HS-27A (cell line): ENCODE measurements at places on chromosomes 3 and 15.

GRCh38 chr3:45366290-45366689, 22.1 kb upstream of the LARS2 start:
- no peak for DNase-seq

GRCh38 chr15:76024021-76024768, 12.0 kb upstream of the NRG4 start:
- no peak for DNase-seq

- DNase-seq = no peak
These were observed 31.8 kb downstream of the GPR176 start for GRCh38 chr15:39888243-39888642.

GRCh38 chr15:29596266-29596665, 226.0 kb downstream of the TJP1 start:
- DNase-seq = peak; percentile 17

- no peak for DNase-seq
These were observed 8.8 kb downstream of the CCNL1 start for GRCh38 chr3:157151151-157151550.

- DNase-seq = no peak
These were observed 41.4 kb upstream of the FLNB start for GRCh38 chr3:57966829-57967228.

DNA sequence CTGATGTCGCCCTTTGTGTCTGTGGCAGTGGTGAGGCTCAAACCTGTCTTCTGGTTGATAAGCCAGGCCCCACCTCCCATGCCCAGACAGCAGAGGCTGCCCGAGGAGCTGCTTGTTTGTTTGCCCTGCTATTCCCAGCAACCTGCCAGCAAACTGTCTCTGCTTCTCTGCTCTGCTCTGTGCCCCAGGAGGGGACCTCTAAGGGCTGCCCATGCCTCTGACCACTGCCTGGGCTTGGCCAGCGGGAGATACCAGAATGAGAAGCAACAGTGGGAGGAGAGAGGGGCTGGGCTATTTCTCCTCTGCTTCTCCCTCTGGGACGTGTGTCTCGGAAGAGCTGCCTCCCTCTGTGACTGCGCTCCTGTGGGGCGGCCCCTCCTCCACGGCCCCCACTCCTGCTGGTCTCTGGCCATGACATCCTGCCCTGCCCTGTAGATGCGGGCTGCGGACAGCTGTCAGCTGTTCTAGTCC, 213.1 kb downstream of the RPLP1 start:
- no peak for DNase-seq

DNA sequence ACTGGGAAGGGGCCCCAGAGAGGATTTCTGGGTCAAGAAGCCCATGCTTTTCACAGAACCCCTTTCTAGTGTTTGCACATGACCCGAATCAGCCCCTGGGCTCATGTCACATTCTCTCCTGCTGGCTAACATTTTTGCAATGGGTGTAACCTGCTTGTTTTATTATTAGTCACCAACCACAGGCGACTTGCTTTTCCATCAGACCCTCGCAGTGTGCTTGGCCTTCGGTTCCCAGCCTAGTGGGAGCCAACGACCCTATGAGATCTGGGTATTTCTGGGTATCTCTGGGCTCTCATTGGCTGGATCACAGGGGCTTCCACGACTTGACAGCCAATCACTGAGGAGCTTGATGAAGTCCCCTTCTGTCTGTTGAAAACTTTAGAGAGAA, 11.0 kb upstream of the FBLN2 start:
- peak; percentile 98 for DNase-seq

DNA sequence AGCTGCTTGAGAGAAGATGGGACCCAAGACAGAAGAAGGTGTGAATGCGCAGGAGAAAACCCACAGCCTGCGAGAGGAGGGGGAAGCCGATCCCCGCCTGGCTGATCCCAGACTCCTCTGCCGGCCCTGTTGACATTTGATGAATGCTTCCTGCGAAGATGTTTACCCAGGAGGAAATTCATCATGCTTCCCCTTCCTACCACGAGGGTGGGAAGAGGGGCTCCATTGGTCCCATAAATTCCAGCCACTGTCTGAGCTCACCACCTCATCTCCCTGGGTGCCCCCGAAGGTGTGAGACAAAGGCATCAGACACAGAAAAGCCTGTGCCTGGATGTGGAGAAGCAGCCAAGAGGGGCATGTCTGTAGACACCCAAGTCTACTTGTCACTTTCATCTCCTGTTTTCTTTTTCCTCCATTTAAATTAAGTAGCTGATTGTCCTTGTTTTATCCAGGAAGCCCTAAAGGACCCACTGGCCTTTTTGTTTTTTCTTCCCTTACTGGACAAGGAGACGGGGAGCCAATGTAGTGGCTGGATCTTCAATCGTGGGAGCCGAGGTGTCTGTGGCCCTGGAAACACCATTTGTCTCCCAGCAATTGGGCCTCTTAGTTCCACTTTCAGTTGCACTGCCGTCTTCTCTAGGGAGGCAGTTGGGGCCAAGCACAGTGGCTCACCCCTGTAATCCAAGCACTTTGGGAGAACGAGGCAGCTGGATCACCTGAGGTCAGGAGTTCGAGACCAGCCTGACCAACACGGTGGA, 95.3 kb upstream of the HES1 start:
- DNase-seq = no peak

DNA sequence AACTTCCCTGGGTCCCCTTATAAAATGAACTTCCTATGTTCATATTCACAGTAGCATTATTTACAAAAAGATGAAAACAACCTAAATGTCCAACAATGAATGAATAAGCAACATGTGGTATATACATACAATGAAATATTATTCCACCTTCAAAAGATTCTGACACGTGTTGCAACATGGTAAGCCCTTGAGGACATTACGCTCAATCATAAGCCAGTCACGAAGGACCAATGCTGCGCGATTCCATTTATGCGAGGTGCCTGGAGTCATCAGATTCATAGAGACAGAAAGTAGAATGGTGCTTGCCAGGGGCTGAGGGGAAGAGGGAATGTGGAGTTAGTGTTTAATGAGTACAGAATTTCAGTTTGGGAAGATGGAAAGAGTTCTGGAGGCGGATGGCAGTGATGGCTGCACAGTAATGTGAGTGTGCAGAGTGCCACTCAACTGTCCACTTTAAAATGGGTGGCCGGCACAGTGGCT, 88.8 kb upstream of the ALDH1A3 start:
- no peak for DNase-seq

DNA sequence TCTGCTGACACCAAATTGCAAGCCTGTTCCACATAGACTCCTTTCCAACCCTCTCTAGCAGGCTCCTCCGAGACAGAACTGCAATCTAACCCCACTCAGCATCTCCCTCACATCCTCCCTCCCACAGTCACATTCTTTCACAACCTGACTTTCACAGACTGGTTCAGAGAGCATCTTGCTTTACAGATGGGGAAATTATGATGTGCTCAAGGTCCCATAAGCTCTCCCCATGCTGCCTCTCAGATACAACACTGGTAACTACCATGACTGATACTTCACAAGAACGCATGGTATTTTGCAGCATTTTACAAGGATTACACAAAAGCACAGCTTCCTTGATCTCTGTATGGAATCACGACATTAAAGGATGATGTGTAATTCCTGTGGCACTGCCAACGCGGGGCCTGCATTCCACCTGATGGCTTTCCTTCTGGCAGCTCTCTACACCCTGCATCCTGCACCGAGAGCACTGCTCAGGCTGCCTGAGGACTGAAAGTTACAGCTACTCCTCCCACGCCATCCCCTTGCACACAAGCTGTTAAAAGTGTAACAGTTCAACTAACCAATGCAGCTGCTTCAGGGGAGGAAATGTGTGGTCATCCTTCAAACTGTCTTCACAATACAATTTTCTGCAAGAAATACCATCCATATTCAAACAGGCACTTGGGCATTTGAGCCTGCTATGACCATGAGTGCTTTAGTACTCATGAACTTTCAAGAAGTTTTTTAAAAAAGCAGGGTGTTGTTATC, 27.6 kb downstream of the TBC1D2B start:
- peak; percentile 95 for DNase-seq

DNA sequence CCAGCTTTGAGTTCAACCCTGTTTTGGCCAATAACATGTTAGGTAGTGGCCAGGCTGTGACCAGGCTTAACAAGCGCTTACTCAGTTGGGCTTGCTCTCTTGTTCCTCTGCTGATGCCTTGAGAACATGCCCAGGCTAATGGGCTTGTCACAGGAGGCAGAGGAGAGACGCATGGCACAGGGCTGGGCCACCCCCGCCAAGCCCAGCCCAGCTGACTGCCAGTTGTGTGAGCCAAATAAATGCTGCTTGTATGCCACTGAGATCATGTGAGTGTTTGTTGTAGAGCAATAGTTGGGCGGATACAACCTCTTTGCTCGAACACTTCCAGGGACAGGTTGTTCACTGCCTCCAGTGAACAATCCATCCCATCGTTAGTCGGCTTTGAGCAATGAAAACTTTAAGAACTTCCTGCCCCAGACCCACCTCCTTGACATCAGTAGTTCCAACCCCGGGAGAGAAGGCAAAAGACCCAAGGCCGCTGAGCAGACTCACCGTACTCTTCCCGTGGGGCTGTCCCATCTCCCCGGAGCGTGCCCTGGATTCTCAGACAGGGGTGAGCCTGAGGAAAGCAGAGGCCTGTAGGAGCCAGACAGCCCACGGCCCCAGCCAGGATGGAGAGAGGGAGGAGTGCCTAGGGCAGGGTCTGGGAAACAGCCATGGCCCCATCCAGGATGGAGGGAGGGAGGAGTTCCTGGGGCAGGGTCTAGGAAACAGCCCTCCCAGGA, 4.1 kb downstream of the PLA2G4F start:
- DNase-seq = no peak

DNA sequence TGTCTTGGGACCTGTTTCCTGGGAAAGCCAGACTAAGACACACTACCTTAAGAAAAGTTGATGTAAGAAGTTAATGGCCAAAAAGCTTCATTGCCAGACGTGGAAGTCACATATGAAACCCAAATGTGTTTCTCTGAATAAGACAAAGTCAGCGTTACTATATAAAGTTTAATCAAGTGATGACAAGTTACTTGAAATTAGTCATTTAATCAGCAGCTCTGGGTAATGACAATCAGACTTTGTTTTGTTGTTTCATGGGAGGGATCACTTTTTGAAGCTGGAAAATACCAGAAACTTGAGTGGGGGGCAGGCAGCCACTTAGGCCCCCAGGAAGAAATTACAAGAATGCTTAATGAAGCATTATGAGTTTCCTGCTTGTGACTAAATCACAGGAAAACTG, 218.6 kb downstream of the PTPRG start:
- no peak for DNase-seq

DNA sequence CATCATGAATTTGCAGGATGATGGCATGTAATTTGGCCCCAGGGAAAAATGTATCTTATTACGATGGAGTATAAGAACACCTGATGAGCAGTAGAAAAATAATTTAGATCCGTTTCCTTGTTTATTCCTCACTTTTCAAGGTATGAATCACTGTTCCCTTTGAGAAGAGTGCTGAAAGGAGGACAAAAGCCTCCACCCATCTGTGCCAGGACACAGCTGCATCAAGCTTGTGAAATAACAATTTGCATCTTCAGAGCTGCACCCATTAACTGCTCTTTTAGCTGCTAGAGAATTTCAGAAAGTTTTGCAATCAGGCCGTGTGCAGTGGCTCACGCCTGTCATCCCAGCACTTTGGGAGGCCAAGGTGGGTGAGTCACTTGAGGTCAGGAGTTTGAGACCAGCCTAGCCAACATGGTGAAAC, 9.6 kb downstream of the CLDND1 start:
- no peak for DNase-seq

DNA sequence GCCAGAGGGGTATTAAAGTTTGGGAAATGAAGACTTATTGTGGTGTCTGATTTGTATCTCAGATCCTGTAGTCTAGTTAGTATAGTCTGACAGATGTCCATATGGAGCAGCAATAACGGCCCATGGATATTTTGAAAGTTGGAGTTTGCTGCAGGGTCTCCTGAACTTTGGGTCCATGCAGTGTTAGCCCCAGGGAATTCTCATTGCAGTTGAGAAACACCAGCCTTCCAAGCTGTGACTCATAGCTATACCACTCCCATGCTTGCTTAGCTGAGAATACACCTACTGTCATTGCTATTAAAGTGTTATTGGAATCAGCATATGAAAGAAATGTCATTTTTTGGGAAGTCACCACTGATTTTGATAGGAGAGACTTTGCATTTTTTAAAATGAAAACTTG, 29.2 kb downstream of the TMOD2 start:
- DNase-seq = no peak

- peak; percentile 17 for DNase-seq
These were observed 25.3 kb downstream of the ADGRG7 start for GRCh38 chr3:100634493-100635272.

DNA sequence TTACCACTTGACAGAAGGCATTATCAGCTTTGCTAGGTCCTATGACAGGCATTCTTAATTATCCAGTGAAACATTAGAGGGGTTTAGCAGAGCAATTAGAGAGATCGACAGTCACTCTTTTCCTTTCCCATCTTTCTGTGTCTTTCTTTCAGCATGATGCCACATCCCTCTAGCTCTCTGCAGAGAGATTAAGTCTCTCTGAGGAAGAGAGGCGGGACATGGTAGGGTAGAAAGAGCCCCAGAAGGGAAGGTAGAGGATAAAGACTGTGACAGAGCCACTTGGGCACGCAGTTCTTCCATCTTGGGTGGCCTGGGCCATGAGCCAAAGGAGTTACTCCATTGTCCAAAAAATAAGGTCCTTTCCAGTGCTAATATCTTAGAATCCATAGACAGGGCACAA, 55.8 kb downstream of the HHLA2 start:
- DNase-seq = no peak

DNA sequence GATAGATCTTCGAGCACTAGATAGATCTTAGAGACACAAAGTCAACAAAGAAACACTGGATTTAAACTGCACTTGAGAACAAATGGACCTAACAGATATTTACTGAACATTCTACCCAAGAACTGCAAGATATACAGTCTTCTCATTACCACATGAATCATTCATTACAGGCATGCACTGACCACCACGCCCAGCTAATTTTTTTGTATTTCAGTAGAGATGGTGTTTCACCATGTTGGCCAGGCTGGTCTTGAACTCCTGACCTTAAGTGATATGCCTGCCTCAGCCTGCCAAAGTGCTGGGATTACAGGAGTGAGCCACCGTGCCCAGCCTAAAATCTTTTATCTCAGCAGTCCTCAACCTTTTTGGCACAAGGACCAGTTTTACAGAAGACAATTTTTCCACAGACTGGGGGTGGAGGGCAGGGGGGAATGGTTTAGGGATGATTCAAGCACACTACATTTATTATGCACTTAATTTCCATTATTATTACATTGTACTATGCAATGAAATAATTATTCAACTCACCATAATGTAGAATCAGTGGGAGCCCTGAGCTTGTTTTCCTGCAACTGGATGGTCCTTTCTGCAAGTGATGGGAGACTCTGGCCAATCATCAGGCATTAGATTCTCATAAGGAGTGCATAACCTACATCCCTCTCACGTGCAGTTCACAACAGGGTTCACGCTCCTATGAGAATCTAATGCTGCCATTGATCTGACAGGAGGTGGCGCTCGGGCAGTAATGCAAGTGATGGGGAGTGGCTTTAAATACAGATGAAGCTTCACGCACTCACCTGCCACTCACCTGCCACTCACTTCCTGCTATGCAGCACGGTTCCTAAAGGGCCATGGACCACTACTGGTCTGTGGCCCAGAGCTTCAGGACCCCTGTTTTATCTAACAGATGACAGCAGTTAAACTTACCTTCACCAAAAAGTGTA, 21.7 kb downstream of the CSNK1G1 start:
- DNase-seq = no peak

GRCh38 chr15:60901647-60902046, 327.5 kb downstream of the RORA start:
- DNase-seq = no peak
